ENCODE measurements at places on chromosomes 3 and 15.

GRCh38 chr15:27066446-27066845 is 95.5 kb downstream of the GABRG3 start:
- DNase-seq, result no peak

- DNase-seq, result no peak
Observed at GRCh38 chr3:60445446-60445845, 805.8 kb downstream of the FHIT start.

GRCh38 chr15:56337084-56337725 is 28.0 kb upstream of the TEX9 start:
- DNase-seq, result no peak

DNA sequence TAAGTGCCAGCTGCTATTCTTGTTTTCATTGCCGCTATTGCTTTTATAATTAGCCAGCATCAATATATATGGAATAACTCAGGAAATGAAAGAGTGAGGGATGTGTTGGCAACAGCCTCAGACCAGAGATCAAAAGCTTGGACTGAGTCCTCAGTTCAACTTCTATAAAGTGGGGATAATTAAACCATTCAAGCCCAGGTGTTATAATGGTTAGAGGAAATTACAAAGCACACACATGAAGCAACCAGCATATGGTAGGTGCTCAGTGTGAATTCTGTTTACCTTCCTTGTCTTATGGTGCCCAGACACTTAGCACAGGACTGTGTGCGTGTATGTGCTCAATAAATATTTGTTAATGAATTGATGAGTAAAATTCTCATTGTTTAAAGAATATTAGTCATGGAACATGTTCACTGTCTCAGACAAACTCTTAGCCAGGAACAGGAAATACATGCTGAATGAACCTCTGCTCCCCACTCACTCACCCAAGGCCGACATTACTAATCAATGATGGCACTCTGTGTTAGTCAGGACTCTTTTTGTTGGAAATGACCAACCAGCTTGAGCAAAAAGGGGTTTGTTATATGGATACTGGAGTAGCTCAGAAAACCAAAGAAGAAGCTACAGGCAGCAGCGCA is 16.7 kb upstream of the CCDC174 start:
- DNase-seq, result no peak
